ENCODE measurements at places on chromosomes 3 and 15.

DNA sequence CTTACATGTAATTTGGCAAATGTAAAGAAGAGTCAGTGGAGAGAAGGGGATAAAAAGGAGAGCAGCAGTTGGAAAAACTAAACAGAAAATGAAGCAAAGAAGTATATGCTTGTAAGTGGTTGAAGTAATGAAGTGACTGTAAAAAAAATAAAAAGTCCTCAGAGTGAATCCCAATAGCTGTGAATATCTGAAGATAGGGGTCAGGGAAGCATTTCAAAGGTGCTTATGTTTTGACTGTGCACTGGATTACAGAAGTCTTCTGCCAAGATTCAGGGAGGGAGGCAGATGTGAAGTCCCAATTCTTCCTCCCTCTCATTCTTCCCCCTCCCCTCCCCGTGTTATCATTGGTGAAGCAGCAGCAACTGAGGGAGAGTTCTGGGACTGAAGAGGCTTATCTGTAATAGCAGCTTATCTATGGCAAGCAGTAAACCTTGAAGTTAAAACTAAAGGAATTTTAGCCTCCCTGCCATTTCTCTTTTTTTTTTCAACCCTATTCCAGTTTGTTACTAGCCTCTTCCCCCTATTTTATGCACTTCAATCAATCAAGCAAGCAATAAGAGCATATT is 597.9 kb downstream of the IGSF11 start:
- DNase-seq = no peak

GRCh38 chr15:98803228-98804056 is 155.1 kb downstream of the IGF1R start:
- DNase-seq = no peak

GRCh38 chr15:100279849-100280248 is 61.9 kb downstream of the ADAMTS17 start:
- no peak for DNase-seq

DNA sequence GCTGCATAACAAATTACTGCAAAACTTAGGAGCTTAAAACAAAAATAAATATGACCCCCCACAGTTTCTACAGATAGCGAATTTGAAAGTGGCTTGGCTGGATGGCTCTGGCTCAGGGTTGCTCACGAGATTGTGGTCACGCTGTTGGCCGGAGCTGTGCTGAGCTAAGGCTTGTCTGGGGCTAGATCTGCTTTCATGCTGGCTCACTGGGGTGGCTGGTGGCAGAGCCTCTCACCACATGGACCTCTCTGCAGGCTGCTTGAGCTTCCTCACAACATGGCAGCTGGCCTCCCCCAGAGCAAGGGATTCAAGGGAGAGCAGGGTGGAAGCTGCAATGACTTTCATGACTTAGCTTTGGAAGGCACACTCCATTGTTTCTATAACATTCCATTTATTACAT is 354.1 kb downstream of the SHQ1 start:
- DNase-seq = no peak

DNA sequence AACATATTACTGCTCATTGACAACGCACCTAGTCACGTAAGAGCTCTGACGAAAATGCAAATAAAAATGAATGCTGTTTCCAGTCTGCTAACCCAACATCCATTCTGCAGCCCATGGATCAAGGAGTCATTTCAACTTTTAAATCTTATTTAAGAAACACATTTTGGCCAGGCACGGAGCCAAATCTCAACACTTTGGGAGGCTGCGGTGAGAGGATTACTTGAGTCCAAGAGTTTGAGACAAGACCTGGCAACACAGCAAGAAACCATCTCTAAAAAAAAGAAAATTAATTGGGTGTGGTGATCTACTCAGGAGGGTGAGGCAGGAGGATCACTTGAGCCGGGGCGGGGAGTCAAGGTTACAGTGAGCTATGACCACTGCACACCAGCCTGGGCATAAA is 22.4 kb upstream of the TM4SF19 start:
- no peak for DNase-seq

- no peak for DNase-seq
Observed at GRCh38 chr3:151859905-151860304, 13.5 kb upstream of the SUCNR1 start.
